Fibroblast of lung (primary cell): ENCODE measurements at places on chromosomes 11 and 22. TPM values are rescaled to one million over a fixed set of nuclear protein-coding genes. Genes with fewer than 3 reads are reported as not detected.
A peak's percentile ranks its signal among the peaks of the same experiment; 100 is the strongest.

The SCN4B gene
- 6.7 and 10.4 TPM in 2 replicates for total RNA-seq

The MS4A6E gene
- not detected in 2 replicates for total RNA-seq

The CHRM4 gene
- total RNA-seq: under 0.01 TPM in 1 of 2 replicates, not detected in the other

The PTDSS2 gene
- 31.8 and 36.7 TPM in 2 replicates for total RNA-seq

The NEFH gene
- 0.17 and 0.26 TPM in 2 replicates for total RNA-seq

The YAP1 gene
- total RNA-seq: 157 and 169 TPM in 2 replicates

DNA sequence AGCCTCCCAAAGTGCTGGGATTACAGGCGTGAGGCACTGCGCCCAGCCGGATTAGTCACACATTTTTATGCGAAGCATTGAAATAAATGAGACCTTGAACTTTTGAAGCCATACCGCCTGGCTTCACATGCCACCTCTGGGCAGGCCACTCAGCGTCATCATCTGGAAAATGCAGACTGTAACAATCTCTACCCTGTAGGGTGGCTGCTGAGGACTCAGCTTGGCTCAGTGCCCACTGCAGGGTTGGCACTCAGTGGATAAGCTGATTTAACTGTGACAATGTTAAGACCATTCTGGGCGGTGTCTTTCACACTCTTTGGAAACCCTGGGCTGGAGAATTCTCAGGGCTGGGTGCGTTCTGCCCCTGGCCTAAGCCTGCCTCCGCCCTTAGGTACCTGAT is 8.5 kb downstream of the SH3BP1 start:
- no peak for DNase-seq

GRCh38 chr22:44192098-44192815 is 11.5 kb downstream of the PARVG start:
- DNase-seq: peak; percentile 7

GRCh38 chr11:44530413-44531115 is 34.9 kb upstream of the CD82 start:
- DNase-seq: peak; percentile 68

GRCh38 chr11:953512-953911 is 27.8 kb downstream of the AP2A2 start:
- DNase-seq: no peak

GRCh38 chr11:123525097-123525496 is 95.0 kb downstream of the GRAMD1B start:
- DNase-seq: no peak

GRCh38 chr11:34169686-34170085 is 64.3 kb downstream of the NAT10 start:
- DNase-seq: no peak

DNA sequence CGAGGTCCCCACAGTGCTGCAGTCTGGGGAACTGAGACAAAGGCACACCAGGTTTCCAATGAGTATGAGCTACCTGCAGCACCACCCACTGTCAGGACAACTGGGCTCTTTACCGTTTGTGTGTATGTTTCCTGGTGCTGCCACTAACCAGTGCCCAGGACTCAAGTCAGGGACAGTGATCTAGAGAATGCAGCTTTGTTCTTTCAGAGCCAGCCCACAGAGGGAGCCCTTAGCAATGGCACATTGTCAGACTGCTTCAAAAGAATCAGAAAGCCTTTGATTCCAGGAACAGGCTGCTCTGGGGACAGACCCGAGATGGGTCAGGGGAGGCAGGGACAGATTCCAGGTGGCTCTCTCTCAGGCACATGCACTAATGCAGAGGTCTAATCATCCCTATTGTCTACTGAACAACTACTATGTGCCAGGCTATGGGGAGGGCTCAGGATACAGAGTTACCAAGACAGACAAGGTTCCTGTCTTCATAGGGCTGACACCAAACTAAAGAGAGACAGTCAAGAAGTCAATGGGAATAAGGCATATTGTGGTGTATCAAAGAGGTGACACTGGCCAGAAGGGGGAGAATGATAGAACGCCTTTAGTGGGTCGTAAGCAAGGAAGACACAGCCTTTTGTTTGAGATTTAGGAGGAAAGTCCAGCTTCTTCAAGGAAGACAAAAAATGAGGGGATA is 103.7 kb downstream of the VPREB1 start:
- DNase-seq: no peak

GRCh38 chr11:133950874-133951326 is 5.9 kb downstream of the IGSF9B start:
- DNase-seq: no peak

GRCh38 chr22:49971232-49972162 is 10.9 kb downstream of the PIM3 start:
- peak; percentile 24 for DNase-seq

GRCh38 chr22:17569971-17570511 is 6.7 kb downstream of the SLC25A18 start:
- peak; percentile 39 for DNase-seq

DNA sequence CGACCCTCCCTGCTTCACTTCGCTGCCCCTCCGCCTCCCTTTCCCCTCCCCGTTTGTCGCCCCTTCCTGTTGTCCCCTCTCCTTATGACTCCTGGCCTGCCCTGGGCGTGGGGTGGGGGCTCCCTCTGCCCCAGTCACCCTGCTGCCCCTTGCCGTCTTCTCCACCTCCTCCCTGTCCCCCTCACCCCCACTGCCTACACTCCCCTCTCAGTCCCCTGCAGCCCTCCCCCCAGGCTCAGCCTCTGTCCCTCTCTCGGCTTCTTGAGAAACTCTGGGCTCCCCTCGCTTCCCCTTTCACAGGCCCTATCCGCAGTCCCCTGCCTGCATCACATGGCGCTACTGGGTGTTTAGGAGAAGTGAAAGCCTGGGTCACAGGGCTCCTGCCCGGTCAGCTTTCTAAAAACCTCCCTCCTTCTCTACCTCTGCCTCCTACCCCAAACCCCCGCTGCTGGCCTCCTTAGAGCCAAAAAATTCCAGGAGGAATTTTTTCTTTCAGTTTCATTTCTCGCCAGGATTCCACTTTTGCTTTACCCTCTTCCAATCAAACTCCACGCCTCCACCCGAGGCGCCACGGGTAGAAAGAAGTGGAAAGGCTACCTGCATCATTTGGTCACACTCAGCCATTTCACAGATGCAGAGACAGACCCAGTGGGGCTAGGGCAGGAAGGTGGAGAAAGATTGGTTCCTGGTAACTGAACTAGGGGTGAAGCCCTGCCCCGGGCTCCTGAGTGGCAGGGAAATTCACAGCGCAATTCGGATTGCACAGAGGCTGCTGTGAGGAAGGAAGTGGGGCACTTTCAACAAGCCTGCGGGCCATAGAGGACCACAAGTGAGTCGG is at the start of gene SLC15A3:
SLC15A3 (minus strand) TSS at position 273 of the 838 bp plus-strand sequence. CDS start 625 bp downstream, outside the sequence.
- DNase-seq: no peak

DNA sequence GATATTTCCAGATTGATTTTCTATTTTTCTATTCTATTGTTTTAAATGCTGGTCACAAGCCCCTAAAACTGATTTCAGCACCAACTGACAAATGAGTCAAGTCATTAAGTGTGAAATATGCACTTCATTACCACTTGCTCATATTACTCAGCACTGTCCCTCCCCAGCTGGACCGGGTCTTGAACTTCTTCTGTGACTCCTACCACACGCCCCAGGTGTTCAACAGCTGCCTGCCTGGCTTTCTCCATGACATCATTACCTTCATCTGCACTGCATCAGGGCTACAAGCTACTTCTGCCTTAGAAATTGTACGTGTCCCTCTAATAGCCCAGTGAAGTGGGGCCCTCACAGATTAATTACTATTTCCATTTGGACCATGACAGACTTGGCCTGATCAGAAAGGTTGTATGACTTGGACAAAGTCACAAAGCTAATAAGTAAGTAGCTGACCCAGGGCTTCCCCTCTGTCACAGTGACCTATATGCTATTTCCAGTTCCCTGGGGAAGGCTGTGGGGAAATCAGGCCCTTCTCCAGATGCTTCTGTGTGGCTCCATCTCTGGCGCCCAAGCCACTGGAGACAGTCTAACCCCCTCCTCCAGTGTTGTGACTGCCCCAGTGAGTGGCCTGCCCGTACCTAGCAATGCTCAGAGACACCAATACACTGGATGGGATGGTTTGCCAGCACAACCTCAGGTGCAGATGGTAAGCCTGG is 18.1 kb downstream of the TBC1D10A start:
- DNase-seq: peak; percentile 81

DNA sequence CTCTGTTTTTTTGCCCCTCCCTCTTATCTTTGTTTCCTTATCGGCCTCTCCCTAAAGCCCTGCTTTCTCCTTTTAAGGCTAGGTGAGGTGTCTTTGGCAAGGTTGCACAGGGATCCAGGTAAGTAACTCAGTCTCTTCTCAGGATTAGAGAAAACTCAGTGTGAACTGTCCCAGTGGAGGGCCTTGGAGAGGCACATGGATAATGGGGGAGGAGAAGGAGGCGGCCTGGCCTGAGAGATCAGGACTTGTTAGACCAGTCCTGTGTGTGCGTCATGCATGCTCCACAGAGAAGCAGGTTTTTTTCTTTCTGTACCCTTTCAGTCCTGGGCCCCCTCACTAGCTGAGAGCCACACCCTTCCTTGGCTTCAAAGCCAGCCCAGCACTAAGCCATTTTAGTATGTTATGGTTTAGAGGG is 19.9 kb downstream of the CTNND1 start:
- no peak for DNase-seq

- DNase-seq: no peak
Measured at GRCh38 chr11:127056338-127056971, 55.9 kb upstream of the KIRREL3 start.

- no peak for DNase-seq
Measured at GRCh38 chr11:111921541-111922230, 3.0 kb downstream of the C11orf52 start.

GRCh38 chr11:17462940-17463339 is 13.7 kb downstream of the ABCC8 start:
- DNase-seq: no peak

- DNase-seq: peak; percentile 86
Measured at GRCh38 chr11:11178671-11179638, 174.1 kb downstream of the CSNK2A3 start.

DNA sequence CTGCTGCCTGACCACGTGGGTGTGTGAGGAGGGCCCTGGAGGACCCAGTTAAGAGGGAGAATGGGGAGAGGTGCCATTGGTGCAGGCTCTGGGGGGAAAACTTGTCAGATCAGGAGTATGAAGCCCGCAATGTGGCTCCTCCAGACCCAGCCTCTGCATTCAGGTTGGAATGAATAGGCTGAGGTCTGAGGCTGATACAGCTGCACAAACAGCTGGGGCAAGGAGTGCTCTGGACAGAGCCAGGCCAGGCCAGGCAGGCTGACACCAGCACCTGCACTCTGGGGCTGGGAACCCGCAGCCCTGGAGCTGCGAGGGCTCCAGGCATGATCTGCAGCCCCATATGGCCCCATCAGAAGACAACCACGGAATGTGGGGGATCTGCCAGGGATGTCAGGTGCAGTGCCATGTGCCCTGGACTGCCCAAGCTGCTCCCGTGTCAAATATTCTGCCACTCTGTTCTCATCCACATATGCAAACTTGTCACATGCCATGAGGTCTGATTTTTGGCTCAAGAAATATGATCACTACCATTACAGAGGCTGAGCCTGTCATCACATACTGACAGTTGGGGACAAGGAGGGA is 27.2 kb upstream of the KCNJ11 start:
- DNase-seq: no peak

DNA sequence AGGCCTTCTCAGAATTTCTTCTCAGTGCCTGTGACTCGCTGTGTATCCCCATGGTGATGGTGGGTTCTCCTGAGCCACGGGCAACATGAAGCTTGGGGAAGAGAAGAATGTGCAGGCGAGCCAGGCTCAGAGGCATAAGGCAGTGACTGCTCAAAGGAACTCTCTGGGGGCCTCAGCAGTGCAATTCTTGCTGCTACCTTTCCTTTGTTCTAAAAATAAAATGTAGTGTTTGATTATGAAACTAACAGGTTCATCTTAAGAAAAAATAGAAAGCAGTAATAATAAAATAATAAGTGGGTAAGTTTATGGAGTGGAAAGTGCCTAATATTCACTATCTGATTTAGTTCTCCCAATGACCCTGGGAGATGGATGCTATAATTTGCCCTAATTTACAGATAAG is 46.7 kb downstream of the MEI1 start:
- no peak for DNase-seq

- DNase-seq: no peak
Measured at GRCh38 chr11:62152245-62153086, 28.7 kb downstream of the INCENP start.

- DNase-seq: no peak
Measured at GRCh38 chr22:22598144-22598543, 39.1 kb upstream of the PRAME start.

DNA sequence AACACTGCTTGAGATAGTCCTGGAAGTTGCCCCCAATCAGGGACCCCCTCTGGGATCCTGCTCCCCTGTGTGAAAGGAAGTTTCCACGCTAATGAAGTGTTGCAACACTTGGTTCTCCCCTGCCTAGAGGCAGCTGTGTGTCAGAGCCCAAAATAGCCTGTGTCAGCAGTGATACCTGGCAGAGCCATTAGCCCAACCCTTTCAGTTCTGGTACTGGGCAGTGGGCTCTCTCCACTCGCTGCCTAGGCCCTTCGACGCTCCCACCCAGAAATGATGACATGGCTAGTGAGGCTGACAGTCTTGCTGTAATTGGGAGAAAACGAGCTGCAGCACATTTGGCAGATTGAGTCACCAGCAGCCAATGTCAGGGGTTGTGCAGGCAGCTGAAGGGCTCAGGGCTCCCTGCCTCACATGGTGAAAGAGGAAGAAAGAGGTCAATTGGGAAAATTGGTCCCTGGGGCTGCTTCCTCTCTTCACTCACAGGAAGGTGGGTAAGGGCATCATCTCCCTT is 1.4 kb upstream of the NXF1 start:
- peak; percentile 37 for DNase-seq

- peak; percentile 51 for DNase-seq
Measured at GRCh38 chr22:32932176-32932575, 126.0 kb downstream of the SYN3 start.

- DNase-seq: no peak
Measured at GRCh38 chr11:100095809-100096208, 591.3 kb upstream of the ARHGAP42 start.

GRCh38 chr11:96026310-96026709 is 102.4 kb upstream of the MTMR2 start:
- DNase-seq: no peak

GRCh38 chr11:15970506-15971214 is 385.7 kb downstream of the SOX6 start:
- no peak for DNase-seq

GRCh38 chr11:12756454-12756806 is 82.2 kb downstream of the TEAD1 start:
- DNase-seq: no peak

DNA sequence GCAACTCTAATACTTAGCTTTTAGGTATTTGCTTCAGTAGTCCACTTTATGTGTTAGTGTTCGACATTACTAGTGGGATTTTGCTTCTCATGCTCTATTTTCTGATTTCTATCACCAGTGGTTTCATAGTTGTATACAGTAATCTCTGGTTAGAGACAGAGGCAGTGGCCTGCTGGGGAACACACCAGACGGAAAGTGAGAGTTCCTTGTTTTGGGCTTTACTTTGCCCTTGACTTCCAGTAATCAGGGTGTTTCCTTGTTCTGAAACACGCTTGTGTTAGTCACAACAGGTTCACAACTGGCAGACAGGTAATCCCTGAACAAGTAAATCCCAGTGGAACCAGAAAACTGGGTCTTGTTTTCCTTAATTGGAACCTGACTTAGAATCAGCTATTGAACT is 56.0 kb downstream of the PACS1 start:
- no peak for DNase-seq

DNA sequence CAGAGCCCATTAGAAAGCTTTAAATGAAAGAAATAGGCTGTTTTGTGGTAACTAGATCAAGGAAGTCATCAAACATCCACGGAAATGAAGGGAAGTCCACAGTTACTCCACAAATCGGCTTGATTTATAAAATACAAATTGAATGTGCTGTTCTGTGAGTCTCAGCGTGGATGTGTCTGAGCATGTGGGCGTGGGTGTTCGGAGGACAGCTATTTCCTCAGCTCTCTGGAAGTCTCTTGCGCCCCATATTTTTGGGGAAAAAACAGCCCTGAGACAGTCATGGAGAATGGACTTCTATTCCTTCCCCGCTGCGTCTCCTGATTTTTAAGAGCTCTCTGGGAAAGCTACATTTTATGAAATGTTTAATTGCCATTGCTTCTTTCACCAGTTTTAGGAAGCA is 144.4 kb downstream of the EFCAB6 start:
- DNase-seq: no peak
